ENCODE measurements at places on chromosomes 7 and 10.

GRCh38 chr10:112446055-112446854 is 459 bp downstream of the ZDHHC6 start:
- DNase-seq = no peak

GRCh38 chr10:78895469-78895868 is 173.3 kb upstream of the ZMIZ1 start:
- no peak for DNase-seq

- DNase-seq = no peak
Observed at GRCh38 chr10:88899886-88900285, 19.8 kb downstream of the STAMBPL1 start.

DNA sequence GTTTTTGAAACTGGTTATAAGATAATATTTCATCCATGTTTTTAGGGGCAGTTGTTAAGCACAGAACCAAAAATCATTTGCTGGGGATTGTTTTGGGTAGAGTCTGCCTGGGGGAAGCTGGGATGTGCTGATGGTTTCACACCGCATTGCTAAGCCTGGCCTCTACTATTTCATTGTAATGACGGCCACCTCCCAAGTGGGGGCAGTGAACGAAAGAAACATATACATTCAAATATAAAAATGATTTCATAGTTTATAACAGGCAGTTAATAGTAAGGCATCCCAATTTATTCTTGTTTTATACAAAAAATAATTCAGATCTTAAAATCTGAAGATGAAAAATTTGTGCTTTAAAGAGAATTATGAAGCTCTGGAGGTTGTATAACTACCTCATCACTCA is 750.8 kb downstream of the REEP3 start:
- no peak for DNase-seq

- no peak for DNase-seq
Observed at GRCh38 chr10:22252224-22252800, 34.5 kb upstream of the EBLN1 start.

DNA sequence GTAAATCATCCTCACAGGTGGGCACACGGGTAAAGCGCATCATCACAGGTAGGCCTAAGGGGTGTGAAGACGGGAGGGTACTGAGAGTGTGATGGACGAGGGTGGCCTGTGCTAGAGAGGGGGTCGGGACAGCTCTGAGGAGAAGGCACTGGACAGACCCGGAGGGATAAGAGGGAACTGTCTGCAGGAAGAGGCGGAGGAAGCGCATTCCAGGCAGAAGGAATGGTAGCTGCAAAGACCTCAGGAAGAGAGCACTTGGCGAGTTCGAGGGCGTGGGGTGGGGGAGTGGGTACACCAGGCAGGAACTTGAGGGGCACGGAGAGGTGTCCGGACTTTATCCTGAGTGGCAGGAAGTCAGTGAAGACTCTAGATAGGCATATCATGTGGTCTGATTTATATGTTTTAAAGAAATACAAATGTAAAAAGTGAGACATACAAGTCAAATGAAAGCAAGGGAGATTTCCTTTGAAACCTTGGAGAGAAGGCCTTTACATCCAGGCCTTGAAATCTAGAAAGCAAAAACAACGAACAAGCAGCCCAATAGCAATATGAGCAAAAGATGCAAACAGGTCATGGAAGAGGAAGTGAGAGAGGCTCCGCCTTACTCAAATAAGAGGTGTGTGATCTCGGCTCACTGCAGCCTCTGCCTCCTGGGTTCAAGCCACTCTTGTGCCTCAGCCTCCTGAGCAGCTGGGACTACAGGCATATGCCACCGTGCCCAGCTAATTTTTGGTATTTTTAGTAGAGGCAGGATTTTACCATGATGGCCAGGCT is 3.6 kb downstream of the LHPP start:
- no peak for DNase-seq

DNA sequence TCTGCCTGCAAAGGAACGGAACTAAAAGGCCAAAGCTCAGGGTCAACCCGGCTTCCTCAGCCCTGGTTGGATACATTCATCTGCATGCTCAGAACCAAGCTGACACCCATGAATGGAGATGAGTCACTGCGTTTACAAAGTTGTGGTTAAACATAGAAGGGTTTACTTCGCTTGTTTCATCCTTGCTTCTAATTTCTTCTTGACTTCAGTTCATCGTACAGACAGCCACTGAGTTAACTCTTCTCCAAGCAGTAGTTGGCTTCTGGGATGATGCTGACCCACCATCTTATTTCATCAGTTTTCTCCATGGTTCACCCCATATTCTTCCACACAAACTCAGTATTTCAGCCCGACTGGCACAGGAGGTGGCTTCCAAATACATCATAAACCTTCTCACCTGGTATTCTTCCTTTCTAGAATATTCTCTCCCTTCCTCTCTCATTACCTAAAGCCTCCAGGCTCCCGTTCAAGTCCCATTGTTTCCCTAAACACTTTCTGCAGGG is 166.3 kb upstream of the RNF32 start:
- DNase-seq = no peak

DNA sequence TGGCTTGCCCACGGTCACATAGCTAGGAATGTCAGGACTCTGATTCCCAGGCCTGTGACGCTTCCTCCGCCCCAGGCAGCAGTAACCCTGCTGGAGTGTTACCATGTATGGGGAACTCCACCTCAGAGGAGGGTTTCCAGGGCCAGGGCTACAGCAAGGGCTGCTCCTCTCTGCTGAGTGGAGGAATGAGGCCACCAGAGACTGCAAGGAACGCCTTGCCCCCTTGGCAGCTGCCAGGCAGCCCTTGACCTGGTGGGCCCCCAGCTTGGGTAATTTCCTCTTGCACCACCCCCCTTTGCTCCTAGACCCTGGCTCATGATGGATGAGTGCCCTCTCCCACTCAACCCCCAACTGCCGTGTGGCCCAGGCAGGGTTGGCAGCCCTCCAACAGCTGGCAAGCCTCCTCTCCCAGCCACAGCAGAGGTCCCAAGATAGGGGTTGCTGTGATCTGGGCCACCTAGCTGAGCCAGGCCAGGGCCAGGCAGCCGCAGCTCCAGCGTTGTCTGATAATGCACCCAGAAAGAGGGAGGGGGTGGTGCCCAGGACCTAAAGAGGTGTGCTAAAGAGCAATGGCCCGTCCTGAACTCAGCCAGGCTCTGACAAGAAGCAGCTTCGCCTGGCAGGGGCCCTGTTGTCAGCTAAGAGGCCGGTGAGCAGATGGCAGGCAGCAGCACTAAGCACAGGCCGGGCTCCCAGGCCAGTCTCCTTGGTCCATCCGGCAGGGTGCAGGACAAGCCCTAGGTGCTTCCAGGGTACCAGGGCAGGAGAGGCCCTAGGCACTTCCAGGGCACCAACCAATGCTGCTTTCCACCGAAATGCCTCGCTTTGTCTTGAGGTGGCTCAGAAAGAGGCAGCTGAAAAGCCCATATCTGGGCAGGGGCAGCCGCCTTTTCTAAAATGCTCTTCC is 35.4 kb downstream of the DRGX start:
- no peak for DNase-seq

DNA sequence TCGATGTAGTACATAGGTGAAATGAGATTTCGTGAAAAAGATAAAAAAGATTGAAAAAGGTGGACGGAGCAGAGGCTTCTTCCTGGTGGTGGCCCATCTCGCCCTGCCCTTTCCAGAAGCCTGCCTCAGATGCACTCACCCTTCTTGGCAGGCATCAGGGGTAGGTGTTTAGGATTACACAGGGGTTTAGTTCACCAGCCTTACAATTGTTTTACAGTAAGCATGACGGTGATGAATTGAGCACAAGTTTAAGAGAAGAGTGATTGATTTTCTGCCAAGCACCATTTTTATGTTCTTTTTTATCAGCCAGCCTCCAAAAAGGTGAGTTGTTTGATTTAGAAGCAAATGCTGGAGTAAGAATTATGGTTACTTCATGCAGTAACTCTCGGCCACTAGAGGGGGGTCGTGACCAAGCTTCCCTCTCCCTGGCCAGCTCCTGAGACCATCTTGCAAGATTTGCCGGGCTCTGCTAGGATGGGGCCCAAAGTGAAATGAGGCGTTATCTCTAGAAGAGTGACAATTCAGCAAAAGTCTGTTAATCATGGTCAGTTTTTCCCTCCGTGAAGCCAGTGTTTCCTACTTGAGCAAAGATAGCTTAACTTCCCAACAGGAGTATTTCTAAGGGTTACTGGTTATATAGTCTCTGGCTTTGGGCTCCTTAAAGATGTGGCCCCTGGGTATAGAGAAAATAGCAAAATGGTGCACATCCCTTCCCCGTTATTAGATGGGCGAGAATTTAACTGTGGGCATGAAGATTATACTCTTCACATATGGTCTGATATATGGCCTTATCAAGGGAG is 228.8 kb downstream of the BMPER start:
- no peak for DNase-seq

DNA sequence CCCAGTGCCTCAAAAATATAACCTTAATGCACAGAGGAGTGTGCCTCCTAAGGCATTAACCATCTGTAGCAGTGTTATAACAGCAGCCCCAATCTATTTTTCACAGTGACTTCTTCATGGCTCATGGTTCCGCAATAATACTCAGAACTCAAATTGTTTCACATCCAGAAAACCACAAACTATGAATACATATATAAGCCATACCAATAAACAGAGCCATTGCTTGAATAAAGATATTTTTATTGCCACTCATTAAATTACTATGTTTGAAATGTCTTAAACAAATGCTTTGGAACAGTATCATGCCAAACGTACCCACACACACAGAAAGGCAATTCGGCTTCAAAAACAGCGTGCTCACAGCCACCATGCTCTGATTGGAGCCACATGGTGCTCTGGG is 629.3 kb upstream of the NRP1 start:
- DNase-seq = no peak

DNA sequence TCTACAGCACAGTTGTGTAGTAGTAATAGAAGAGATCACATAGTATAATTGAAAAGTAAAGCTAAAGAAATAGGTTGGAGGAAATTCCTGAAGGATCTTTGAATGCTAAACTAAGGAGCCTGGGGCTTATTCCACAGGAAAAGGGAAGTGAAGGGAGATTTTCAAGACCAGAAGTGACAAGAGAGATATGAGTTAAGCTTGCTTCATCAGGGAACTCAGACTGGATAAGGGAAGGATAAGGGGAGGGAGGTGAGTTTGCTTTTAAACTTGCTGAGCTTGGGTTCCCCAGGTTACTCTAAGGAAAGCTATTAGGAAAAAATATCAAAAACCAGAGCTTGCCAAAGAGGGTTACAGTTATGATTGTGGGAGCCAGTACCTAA is 182.4 kb downstream of the RAPGEF5 start:
- no peak for DNase-seq

- no peak for DNase-seq
Observed at GRCh38 chr7:158525648-158526484, 61.8 kb downstream of the PTPRN2 start.

GRCh38 chr7:73869011-73869798 is 8.2 kb downstream of the TMEM270 start:
- no peak for DNase-seq

DNA sequence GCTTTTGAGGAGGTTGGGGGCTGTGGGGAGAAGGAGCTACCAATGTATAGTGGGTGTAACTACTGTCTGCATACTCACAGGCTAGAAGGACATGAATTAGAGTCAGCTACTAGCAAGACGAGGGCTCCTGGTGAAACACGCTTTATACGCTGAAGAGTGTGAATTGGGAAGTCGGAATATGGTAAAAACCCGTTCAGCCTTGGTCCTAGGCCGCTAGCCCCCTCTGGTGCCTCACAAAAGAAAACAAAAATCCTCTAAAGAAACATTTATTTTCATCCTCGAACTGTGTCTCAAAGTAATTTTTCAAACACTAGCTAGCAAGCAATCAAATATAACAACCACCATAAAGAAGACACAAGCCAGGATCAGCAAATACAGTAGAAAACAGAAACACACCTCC is 338.1 kb upstream of the SEMA3C start:
- DNase-seq = no peak

DNA sequence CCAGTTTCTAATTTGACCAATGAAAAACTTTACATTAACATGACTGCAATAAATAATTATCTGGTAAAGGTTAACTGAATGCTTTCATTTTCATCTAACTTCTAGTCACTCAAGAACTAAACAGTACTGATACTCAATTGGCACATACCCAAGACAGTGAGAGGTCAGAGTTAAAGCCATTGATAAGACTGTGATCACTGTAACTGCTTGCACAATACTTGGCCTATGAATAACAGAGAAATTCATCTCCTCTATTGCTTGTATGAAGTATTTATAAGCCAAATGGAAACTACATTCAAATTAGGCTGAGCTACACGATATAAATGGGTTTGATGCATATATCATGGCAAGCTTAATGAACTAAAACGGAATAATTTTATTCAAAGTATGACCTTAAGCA is 43.0 kb downstream of the HERC4 start:
- no peak for DNase-seq

DNA sequence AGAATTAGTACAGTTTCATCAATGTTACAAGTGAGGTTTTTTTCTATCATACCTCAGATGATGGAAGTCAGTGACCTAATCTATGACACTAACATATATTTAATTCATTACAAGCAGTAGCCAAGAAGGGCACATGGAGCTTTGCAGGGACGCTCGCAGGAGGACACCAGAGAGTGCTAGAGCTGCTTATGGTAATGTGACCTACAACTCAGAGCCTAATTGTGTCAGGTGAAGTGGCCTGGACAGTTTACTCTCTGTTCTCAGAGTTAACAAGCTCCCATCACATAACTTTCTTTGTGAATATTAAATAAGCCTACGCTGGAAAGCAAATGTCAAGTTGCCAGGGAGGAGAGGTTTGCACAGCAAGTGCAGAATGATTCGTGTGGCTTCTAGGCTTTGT is 11.6 kb upstream of the CNNM2 start:
- DNase-seq = no peak

DNA sequence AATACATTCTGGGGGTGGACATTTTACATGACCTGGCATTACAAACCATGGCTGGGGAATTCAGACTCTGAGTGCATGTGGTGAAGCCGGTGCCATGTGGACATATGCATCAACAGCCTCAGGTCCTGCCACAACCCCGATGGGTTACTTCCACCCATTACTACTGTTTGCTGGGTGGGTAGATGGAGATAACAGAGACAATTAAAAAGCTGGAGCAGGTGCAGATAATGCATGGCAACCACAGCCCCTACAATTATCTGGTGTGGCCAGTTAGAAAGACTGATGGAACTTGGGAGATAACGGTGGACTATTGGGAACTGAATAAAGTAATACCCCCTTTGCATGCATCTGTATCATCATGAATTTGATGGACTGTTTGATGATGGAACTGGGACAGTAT is 21.6 kb upstream of the ADAMTS14 start:
- DNase-seq = no peak

DNA sequence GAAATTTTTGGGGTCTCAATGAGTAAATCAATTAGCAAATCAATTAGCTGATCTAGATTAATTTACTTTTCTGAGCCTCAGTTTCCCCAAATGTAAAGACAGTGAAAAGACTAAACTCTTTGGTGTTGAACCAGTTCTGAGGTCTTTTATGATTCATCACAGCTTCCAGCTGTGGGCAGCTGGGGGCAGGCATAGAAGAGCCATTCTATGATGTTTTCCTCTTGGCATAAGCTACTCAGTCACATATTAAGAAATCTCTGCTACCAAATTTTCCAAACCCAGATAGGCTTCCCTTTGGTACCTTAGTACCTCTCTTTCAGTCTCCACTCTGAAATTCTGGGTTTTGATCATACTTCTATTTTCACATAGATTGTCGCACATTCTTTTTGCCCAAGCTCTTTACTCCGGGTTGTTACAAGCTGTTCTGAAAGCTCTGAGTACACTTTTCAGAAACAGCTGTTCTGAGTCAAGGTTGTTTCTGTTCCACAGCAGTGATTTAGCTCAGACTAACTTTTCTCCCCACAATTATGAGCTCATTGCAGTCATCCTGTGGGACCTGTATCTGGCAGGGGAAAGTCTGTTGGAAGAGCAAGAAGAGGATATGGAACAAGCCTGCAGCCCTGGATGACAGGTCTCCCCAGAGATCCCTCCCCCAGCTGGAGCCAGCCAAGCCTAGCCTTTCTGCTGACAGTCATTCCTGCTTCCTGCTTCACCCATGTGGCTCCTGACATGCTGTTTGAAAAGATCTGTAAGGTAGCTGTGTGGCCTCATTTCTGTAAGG is 599.6 kb upstream of the GHITM start:
- DNase-seq = no peak
